KBM-7 (cell line): ENCODE measurements at places on chromosomes 3 and 15.
A peak's percentile ranks its signal among the peaks of the same experiment; 100 is the strongest.

- DNase-seq = no peak
Observed at GRCh38 chr3:177764377-177764912, 567.2 kb upstream of the TBL1XR1 start.

- no peak for DNase-seq
Observed at GRCh38 chr3:138946663-138947494, at the start of the genes FOXL2 and FOXL2NB. Gene FOXL2 (minus strand): TSS chr3:138947137. CDS start chr3:138946722, 415 bp downstream. Gene FOXL2NB (plus strand): TSS chr3:138947217. CDS start chr3:138947365, 148 bp downstream.

- peak; percentile 25 for DNase-seq
Observed at GRCh38 chr3:13420831-13421765, 976 bp upstream of the NUP210 start.

DNA sequence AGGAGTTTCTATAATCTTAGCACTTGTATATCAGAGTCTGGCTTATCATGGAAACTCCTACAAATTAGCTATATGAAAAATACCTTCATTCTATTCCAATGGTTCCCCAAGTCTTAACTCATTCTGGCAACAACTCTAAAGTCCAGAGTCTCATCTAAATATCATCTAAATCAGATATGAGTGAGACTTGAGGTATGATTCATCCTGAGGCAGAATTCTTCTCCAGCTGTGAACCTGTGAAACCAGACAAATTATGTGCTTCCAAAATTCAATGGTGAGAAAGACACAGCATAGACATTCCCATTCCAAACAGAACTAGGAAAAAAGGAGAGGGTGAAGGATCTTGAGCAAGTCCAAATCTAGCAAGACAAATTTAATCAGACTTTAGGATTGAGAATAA, 138.8 kb downstream of the THRB start:
- no peak for DNase-seq

DNA sequence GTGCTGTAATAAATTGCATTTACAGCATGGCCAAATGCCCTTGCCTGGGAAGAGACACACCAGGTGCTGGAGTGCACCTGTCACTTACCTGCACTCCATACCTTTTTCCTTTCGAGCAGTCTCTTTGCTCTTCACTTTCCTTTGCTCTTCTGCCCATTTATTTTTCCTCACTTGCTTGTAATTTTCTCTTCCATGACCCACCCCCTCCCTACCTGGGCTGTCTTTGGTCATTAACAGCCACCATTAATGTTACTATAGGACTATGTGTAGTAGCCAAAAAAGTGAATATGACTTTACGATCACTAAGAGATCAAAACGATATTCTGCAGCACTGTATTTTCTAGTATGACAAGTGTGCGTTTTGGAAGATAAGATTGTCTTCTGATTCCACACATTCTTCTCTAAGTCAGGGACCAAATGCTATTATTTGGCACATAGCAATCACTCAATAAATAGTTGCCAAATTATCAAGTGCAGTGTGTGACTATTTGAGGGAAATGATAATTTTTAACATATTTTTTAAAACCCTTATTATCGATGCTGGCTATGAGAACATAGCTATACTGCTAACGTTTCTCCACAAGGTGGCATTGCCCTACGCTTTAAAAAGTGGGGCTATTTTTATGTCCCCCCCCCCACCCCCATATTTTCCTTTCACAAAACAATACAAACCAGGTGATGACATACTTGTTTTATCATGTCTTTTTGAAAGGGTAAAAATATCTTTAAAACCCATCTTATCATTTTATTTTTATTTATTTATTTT, 114.4 kb downstream of the GHSR start:
- no peak for DNase-seq

DNA sequence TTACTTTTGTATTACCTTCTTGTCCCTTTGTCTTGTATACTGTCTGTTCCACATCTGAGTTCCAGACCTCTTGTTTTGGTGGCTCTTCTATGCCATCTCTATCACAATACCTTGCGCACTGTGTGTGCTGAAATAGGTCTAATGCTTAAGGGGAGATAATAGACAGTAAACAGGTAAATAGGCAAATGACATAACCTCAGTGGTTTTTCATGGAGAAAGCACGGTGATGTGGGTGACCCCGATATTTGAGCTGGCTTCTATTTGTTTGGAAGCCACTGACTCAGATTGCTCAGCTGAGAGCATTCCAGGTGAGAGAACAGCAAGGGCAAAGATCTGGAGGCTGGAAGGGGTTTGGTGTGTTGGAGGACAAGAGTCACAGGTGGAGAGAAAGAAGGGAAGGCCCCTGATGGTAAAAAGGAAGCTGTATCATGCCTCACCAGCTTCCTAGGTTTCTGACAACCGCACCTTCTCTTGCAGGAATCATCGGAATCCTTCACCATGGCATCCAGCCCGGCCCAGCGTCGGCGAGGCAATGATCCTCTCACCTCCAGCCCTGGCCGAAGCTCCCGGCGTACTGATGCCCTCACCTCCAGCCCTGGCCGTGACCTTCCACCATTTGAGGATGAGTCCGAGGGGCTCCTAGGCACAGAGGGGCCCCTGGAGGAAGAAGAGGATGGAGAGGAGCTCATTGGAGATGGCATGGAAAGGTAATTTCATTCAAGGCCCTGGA, 795 bp downstream of the MCM2 start:
- no peak for DNase-seq

DNA sequence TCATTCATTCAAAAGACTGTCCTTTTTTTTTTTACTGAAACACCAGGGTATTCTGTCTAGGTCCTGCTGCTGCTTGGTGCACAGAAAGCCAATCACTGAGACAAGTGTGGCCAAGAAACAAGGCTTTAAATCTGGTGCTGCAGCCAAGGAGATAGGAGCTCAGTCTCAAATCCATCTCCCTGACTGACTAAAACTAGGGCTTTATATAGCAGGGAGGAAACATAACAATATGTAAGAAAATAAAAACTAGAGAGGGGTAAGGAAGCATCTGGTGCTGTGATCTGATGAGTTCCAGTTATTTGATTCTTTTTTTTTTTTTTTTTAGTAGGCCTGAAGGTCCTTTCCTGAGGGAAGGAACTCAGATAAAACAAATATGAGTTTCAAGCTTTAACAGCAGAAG, 139.8 kb downstream of the ATG7 start:
- no peak for DNase-seq

GRCh38 chr3:121649645-121650044, 11.1 kb downstream of the HCLS1 start:
- no peak for DNase-seq

- DNase-seq = no peak
Observed at GRCh38 chr15:26050984-26051383, 187.9 kb upstream of the ATP10A start.

GRCh38 chr3:165444745-165445144, 248.6 kb upstream of the SLITRK3 start:
- no peak for DNase-seq

- DNase-seq = no peak
Observed at GRCh38 chr3:39407773-39408492, 1.4 kb downstream of the RPSA start.

GRCh38 chr3:35524856-35525255, 114.5 kb upstream of the ARPP21 start:
- DNase-seq = no peak

DNA sequence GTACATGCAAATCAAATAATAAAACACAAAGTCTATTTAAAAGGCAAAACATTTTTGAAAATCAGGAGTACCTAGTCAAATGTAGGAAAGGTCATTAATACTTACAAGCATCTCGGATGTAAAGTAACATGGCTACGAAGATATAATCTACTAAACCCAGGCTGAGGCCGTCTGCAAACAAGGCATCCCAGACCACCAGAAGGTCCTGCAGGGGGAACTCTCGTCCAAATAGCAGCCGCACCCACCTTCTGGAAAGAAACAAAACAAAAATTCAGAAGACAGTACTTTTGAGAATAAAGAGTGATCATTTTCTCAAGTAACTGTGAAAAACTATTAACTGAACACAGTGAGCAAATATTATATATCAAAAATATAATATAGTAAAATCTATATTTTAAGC, 423.1 kb downstream of the PLCL2 start:
- DNase-seq = no peak

DNA sequence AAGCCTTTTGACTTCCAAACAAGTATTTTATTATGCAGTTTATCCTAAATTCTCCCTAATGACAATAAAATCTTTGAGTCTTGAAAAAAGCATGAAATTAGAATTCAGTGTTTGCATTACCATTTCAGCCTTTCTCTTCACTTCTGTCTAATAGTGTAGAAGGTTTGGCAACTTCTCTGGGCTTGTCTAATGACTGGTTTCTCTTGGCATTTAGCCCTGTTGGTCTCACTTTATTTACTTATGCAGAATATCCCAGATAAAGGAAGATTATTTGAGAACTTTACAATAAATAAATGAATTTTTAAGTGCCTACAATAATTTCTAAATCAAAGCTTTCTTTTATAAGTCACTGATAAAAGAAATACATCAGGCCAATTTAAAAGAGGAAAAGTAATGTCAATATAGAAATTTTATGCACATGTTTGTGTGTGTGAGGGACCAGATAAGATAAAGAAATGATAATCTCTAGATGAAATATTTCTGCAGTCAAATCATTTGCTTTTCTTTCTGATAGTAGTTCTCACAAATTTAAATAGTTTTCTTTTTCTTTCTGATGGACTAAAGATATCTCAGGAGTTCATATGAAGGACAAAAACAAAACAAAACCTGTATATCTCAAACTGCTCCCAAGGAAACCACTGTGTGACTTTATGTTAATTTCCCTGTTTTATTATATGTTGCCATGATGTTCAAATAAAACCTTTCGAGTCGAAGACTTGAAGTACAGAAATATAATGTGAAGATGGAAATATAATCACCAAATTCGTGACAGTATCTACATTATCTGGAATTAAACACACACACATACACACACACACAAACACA, 533.1 kb upstream of the CBLB start:
- no peak for DNase-seq

DNA sequence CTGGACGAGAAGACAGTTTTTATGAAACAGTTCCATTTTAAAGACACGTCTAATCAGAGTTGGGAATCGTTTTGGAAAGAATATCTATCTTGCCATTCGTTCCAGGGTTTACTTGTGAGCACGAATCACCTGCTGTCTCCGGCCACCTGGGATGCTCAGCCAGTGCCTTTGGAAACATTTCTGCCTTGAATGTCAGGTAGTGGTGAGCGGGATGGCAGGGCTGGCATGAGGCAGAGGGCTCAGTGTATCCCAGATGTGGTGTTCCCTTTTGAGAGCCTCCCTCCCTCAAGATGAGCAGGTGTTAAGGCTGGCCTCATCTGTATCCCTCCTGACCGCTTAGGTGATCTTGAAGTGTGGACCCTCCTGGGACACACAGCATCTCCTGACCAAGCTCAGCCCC, 47.9 kb upstream of the PLXNA1 start:
- DNase-seq = no peak

DNA sequence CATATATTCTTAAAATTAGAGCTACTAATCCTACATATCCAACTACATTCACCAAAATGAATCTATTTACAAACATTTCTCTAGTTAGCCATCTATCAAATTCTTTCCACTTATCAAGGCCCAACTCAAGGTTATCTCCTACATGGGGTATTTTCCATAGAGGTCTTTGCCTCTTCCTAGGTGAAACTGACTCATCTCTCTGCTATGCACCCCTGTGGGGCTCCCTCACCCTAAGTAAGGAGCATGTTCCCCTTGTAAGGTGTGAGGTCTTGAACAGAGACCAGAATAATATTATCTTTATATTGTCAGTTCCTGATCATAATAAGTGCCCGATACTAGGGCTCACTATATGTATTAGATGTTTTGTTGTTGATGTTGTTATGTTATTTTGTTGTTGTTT, 74.6 kb upstream of the TSC22D2 start:
- DNase-seq = no peak

DNA sequence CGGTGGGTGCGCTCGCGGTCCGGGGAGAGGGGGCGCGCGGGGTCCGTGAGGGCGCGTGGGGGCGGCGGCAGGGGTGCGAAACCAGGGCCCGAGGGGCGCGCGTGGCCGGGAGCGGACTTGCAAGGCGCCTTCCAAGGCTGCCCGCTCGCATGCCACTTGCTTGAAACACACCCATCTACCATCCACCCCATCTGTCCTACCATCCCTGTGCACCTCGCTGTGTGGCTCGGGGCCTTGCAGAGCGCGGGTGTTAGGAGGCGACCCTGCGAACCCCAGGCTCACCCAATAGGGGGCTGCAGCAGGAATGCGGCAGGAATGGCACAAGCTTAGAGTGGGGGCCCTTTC, 240 bp downstream of the CFAP100 start:
- DNase-seq = no peak

- DNase-seq = no peak
Observed at GRCh38 chr15:70088455-70088854, 9.3 kb downstream of the TLE3 start.

GRCh38 chr3:111769992-111770352, 89.1 kb upstream of the PHLDB2 start:
- no peak for DNase-seq

DNA sequence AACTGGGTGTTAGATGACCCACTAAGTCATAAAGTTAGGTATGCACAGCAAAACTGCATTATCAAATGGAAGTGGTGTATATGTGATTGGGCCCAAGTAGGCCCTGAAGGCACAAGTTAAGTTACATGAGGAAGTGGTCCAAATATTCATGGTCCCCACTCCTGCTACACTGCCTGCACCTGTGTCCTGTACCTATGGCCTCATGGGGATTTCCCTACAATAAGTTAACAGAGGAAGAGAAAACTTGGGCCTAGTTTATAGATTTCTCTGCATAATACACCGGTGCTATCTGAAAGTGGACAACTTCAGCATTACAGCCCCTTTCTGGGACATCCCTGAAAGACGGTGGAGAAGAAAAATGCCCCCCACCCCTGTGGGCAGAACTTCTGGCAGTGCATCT, 41.5 kb downstream of the STRIT1 start:
- no peak for DNase-seq

- no peak for DNase-seq
Observed at GRCh38 chr3:47440131-47440530, 35.6 kb downstream of the SCAP start.

GRCh38 chr3:4261406-4261805, 41.8 kb upstream of the SETMAR start:
- DNase-seq = no peak

GRCh38 chr15:92603743-92604470, 51.7 kb downstream of the FAM174B start:
- DNase-seq = no peak

DNA sequence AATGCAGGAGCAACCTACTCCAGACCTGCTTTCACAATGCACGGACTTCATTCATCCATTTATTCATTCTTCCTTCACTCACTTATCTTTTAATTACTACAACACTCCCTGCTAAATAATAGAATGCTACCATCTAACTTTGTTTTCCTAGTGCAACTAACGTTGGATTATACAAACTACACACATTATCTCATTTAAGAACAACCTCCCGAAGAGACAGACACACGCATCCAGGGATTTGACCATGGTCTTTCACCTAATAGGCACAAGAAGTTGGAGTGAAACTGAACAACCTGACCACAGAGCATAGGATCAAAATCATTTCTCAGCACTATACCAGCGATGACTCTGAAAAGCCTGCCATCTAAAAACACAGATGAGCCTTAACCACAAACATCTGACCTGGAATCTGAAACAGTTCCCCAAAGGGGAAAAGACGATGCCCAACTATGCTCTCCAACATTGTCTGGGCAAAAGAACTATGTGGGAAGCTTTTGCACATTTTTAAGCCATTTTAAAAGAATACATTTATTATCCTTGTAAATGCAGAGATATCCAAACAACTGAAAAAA, 21.0 kb downstream of the ZNF385D start:
- no peak for DNase-seq
